ENCODE measurements at places on chromosomes 16 and 17.

GRCh38 chr16:84193480-84193879 is 2.5 kb downstream of the ADAD2 start:
- DNase-seq = no peak

DNA sequence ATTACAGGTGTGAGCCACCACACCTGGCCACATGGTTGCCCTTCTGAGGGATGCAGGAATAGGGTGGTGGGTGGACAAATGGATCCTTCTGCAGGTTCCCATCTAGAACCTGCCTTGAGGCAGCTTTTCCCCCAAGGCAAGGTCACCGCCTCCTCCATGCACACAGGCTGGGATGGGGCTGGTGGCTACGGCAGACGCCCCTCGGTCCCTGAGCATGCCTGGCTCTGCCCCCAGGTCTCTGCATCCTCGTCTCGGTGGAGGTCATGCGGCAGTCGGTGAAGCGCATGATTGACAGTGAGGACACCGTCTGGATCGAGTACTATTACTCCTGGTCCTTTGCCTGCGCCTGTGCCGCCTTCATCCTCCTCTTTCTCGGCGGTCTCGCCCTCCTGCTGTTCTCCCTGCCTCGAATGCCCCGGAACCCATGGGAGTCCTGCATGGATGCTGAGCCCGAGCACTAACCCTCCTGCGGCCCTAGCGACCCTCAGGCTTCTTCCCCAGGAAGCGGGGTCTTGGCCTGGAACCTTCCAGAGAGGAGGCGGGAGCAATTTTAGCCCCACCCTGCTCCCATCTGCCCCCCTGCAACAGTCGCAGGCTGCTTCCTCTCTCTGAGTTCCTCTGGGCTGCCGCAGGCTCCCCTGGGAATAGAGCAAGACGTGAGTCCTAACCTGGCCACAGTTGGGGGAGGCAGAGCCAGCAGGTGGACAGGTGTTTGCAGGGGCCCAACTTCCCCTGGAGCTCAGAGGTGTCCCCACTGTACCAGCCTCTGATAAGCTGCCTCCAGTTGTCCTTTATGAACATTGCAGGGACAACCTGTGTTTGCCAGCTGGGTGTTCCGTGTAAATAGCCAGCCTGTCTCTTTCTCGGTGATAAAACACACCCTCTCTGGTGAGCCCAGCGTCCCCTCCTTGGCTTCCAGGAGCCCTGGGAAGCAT is 11.7 kb downstream of the CACNG1 start:
- DNase-seq = no peak

GRCh38 chr16:30743716-30744115 is 4.5 kb upstream of the PHKG2 start:
- DNase-seq = no peak

GRCh38 chr16:5875416-5875815 is 777.8 kb upstream of the EEF2KMT start:
- DNase-seq = no peak

DNA sequence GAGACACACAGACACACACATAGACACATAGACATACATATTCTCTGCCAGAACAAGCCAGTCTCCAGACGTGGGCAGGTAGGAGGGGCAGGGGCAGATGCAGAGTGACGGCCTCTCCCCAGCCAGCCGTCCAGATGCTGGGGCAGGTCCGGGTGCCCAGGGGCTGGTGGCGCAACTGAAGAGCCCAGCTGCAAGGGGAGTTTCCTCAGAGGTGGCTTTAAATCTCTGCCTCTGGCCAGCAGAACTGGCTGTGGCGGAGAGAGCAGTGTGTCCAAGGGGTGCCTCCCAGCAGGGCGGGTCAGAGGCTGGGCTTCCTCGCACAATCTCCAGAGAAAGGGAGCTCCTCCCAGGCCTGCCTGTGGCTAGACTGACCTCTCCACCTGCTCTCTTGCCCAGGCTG is 9.4 kb upstream of the GCGR start:
- DNase-seq = peak; percentile 73

GRCh38 chr16:52466994-52467393 is 79.9 kb downstream of the TOX3 start:
- DNase-seq = no peak

DNA sequence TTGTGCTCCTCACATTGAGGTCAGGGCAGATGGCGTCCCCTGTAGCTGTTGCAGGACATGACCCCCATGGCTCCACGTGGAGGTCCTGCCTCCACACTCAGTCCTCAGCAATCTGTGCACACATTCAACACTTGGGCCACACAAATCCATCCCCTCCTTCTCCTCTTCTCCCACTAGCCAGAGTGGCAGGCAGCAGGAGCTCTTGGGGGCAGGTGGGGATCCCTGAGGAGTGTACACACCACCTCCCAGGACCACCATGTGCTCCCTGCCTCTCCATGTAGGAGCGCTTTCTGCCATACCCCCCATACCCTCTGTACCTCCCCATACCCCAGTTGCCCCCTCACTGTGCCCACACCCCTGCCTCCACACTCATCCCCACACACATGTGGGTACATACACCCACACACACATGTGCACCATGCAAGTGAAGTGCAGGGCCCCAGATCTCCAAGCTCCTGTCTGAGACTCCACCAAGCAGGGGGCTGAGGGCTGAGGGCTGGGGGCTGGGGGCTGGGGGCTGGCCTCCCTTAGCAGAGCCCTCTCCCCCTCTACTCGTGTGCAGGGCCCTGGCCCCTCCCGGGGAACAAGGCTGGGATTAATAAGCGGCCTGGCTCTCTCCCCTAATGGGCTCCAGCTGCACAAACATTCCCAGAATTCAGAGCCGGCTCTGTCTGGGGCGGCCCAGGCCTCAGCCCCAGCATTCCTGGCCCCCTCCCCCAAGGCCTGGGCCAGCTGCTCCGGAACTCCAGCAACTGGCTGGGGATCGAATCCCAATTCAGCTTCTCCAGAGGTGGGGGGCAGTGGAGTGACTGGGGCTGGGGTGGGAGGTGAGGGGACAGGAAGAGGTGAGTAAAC is 48.2 kb upstream of the MEIOC start:
- no peak for DNase-seq

GRCh38 chr17:73976147-73976546 is 227.3 kb upstream of the RPL38 start:
- no peak for DNase-seq

- DNase-seq = peak; percentile 87
These were observed at the start of gene MGAT5B for GRCh38 chr17:76868176-76868668. Gene MGAT5B, plus strand, starts transcription at chr17:76868404. Its CDS starts 626 bp downstream, at chr17:76869030.

DNA sequence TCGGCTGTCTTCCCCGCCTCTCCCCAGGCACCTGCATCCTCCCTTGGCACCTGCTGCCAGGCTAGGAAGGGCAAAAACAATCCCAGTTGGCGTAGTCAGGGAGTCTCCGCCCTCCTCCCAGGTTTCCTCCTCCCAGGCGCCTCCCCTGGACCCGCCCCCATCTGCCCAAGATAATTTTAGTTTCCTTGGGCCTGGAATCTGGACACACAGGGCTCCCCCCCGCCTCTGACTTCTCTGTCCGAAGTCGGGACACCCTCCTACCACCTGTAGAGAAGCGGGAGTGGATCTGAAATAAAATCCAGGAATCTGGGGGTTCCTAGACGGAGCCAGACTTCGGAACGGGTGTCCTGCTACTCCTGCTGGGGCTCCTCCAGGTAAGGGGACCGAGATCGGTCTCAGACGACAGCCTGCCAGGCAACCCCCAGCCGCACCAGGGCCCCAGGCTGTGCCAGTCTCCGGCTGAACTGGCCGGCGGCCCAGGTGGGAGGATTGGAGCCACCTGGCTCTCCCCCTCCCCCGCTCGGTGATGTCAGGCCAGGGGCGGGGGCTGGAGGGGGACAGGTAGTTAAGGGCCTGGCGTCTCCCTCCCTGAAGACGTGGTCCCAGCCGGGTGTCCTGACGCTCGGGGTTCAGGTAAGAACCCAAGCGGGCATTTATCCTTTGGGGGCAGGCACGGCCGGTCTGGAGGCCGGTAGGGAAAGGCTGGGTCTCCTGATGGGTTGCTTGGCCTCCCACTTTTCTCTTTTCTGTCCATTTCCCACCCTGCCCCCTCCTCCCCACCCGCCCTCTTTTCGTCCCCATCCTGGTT is at the start of gene GRB7:
GRB7 (plus strand) TSS at position 179 of the 808 bp plus-strand sequence. CDS start 4,364 bp downstream, outside the sequence.
- peak; percentile 84 for DNase-seq

DNA sequence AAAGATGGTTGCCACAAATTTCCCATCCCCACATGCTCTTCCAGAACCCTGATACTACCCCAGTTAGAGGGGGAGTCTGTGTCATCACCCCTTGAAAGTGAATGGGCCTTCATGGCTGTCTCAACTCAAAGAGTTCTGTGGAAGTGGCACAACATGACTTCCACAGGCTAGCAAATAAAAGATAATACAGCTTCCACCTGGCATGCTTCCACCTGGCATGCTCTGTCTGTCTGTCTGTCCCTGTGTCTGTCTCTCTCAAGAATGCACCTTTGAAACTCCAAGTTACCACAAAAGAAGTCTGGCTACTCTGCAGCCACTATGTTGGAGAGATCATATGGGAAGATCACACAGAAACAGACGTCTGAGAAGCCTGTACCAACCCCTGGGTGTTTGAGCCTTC is 35.0 kb downstream of the CFDP1 start:
- no peak for DNase-seq

DNA sequence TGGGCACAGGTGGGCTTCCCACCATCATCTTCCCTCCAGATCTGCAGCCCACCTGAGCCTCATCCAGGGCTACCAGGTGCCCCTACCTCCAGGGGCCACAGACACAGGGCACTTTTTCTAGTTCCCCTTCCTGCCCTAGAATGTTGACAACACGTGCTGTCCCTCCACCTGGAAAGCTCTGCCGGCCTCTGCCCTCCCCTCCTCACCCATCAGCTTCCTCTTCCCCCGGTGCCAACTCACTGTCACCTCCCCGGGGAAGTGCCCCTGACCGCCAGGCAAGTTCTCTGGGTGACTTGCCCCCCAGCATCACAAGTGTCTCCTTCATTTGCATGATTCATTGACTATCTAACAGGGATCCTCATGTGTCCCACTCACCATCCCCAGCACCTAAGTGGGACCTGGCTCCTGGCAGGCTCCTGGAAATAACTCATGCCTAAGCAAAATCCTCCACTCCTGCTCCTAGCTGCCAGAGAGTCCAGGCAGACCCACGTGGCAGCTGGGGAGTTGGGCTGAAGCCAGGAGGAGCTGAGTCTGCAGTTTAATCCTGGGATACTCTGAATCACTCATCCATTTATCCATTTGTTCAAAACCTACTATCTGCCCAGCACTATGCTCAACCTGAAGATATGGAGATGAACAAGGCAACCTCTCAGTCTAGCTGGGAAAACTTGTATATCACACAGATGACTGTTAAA is 304.4 kb downstream of the FOXL1 start:
- no peak for DNase-seq

DNA sequence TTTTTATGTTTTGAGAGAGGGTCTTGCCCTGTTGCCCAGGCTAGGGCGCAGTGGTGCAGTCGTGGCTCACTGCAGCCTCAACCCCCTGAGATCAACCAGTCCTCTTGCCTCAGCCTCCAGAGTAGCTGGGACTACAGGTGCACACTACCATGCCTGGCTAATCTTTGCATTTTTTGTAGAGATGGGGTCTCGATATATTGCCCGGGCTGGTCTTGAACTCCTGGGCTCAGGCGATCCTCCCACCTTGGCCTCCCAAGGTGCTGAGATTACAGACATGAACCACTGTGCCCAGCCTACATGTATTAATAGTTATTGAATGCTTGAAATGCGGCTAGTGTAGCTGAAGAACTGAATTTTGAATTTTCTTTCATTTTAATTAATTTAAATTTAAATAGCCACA is 12.2 kb downstream of the C1QTNF1 start:
- DNase-seq = no peak

DNA sequence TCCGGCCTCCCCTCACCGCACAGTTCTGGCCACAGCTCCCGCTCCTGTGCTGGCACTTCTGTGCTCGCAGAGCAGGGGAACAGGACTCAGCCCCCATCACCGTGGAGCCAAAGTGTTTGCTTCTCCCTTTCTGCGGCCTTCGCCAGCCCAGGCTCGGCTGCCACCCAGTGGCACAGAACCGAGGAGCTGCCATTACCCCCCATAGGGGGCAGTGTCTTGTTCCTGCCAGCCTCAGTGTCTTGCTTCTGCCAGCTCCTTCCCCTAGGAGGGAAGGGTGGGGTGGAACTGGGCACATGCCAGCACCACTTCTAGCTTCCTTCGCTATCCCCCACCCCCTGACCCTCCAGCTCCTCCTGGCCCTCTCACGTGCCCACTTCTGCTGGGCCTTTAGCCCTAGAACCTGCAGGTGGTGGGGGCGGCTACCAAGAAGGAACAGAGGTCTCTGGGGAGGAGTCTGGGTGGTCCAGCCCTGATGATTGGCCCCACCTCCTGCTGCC is 645 bp upstream of the ELMO3 start:
- DNase-seq = peak; percentile 70

DNA sequence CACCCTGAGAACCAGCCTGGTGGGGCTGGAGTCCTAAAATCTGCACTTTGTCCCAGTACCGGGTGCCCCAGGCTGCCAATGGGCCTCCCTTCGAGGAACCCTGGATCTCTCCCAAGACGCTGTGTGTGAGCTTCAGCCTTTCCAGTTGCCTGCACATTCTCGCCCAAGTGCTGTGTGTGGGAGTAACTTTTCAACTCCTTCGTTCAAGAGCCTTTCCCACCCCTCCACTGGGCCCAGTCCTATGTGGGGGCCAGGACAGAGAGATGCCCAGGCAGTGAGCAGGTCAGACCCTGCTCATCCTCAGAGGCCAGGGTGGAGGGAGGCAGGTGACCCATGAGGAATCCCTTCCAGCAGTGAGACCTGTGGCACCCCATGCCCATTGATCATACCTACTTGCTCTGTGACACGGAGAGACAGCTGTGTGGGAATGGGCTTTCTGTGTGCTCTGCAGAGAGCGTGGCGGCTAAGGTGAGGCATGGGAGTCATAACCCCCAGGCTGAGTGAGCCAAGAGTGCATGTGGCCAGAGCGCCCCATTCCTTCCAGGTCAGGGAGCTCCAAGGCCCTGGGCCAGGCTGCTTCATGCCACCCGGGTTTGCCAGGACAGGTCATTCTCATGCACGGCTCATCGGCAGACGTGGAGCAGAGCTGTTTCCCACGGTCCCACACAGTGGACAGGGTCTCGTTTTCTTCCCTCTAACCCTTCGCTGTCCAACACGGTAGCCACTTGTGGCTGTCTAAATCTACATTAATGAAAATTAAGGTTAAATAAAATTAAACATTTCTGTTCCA is 154.4 kb downstream of the CLEC16A start:
- DNase-seq = no peak

DNA sequence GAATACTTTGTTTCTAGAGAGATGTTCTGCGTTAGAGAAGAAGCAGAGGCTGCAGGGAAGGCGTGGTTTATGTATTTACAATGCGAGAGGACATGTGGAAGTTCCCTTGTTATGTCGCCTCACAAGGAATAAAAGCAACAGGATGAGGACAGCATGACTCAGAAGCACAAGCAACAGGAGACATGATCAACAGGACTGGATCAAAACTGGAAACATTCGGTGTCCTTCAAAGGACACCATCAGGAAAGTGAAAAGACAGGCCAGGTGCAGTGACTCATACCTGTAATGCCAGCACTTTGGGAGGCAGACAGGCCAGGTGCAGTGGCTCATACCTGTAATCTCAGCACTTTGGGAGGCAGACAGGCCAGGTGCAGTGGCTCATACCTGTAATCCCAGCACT is 52.6 kb downstream of the CCDC57 start:
- DNase-seq = no peak

- no peak for DNase-seq
These were observed 22.5 kb downstream of the ZNF385C start for GRCh38 chr17:42075789-42076188.

- peak; percentile 67 for DNase-seq
These were observed 43.1 kb downstream of the GLG1 start for GRCh38 chr16:74563828-74564263.
